ENCODE measurements at places on chromosomes 4 and X.
A peak's percentile ranks its signal among the peaks of the same experiment; 100 is the strongest.

DNA sequence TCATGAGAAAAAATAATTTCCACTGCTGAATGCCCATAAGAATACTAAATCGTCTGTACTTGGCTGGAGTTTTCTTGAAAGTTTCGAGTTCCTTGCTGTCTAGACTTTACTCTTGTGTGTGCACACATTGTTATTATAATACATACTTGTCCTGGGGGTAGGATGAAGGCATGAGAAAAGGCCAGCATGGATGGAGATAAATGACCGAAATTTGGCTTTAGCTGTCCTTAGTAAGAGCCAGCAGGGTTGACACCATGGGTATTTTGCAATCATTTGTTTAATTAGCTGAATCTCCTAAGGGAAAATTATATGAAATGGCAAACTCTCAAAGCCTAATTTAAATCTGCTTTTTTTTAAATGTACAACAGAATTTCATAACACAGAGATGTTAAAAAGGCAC is 641.6 kb downstream of the ADGRL3 start:
- no peak for DNase-seq

GRCh38 chrX:150225266-150225665 is 137.9 kb upstream of the MAMLD1 start:
- DNase-seq, result no peak

GRCh38 chr4:189204616-189205015 is 736.1 kb upstream of the FRG1 start:
- no peak for DNase-seq

DNA sequence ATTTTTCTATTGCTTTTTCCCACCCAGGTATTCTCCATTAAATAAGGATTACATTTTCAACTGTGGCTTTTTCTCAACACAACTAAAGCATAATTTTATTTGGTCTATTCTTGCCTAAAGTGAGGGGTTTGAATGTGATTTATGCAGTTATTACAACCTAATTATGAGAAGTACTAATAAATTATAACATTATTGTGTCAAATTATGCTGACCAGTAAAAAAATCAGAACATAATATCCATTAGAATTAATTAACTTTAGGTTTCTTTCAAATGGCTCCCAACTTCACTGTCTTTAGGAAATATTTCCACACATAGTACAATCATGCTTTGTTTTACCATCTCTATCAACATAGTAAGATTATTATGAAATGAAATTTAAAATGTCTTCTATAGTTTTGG is 1293.9 kb downstream of the FSTL5 start:
- DNase-seq, result no peak

DNA sequence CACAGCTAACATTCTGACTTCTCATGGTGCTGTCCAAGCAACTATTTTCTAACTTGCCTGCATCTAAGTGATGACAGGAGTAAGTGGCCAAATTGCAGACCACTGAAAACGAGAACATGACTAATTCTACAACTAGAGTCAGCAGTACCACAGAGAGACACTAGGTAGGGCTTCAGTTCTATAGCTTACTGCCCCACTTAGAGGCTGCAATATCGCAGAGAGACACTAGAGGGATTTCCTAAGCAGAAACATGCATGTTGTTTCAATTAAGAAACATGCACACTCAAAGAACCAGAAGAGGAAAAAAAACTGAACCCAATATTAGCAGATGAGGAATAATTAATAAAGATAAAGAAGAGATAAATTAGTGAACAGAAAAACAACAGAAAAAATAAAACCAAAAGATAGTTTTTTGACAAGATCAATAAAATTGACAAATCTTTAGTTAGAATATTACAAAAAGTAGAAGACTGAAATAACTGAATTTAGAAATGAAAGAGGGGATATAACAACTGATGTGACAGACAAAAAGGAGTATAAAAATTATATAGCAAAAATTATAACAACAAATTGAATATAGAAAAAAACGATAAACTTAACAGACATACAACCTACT is 100.8 kb downstream of the SPIN4 start:
- peak; percentile 11 for DNase-seq

DNA sequence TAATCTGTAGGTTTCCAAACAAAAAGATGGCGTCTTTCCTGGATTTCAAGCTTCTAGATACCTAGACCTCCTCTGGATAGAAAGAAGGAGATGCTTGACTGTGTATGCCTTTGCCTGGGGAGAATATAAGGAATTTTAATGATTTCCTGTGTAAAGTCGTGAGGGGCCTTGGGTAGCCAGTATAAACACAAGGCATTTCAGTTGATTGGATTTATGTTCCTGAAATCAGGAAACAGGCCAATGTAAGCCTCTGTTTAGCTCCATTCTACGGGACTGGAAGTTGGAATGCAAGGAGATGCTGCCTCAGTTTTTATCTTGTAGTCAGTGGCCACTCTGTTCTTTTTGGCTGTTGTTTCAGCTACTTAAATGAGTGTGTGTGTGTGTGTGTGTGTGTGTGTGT is 137.2 kb downstream of the GUCY2F start:
- no peak for DNase-seq

GRCh38 chr4:95877636-95878035 is 37.7 kb downstream of the PDHA2 start:
- DNase-seq, result no peak

DNA sequence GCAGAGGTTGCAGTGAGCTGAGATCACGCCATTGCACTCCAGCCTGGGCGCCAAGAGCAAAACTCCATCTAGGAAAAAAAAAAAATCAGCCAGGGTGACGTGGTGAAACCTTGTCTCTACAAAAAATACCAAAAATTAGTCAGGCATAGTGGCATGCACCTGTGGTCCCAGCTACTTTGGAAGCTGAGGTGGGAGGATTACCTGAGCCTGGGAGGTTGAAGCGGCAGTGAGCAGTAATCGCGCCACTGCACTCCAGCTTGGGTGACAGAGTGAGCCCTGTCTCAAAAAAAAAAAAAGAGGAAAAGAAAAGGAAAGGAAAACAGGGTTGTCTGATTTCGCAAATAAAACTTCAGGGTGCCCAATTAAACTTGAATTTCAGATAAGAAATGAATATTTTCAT is 106.1 kb downstream of the RBM47 start:
- no peak for DNase-seq

- no peak for DNase-seq
Observed at GRCh38 chr4:1939664-1940509, 68.7 kb downstream of the NSD2 start.

- DNase-seq, result peak; percentile 44
Observed at GRCh38 chr4:8200302-8200975, 1.3 kb downstream of the SH3TC1 start.

DNA sequence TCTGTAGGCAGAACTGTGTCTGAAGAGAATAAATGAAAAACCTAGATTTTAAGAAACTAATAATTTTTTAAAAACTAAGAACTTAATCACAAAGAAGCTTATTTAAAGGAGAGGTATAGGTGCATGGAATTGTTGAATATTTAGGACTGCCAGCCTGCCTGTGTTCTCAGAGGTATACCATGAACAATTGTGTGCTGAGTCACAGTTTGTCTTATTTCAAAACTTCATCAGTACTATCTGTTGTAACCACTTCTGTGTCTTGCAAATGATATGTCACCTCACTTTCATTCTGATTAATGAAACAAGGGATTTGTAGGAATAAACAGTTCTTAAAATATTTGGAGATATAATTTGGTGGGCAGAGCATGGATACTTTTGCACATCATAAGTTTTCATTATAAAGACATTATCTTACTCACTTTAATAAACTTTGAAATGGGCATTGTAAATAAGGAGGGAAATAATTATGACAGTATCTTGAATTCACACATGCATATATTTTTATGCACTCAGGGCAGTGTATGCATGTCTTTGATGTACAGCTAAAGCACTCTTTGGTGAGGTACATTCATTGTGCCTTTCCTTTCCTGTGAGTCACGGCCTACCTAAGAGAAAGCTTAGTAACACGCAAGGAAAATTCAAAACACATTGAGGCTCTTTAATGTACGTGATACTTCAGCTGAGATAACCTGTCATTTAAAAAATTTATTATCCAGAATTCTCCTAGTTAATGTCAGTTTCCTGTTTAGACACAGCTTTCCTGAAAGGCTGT is 31.7 kb downstream of the STOX2 start:
- no peak for DNase-seq

GRCh38 chr4:71338846-71339593 is at the start of gene SLC4A4:
Gene SLC4A4 (plus strand): TSS chr4:71339020.
- DNase-seq, result no peak

- DNase-seq, result no peak
Observed at GRCh38 chr4:1241936-1242505, 6.9 kb downstream of the CTBP1 start.

GRCh38 chr4:121510341-121510874 is 129.6 kb upstream of the QRFPR start:
- no peak for DNase-seq

DNA sequence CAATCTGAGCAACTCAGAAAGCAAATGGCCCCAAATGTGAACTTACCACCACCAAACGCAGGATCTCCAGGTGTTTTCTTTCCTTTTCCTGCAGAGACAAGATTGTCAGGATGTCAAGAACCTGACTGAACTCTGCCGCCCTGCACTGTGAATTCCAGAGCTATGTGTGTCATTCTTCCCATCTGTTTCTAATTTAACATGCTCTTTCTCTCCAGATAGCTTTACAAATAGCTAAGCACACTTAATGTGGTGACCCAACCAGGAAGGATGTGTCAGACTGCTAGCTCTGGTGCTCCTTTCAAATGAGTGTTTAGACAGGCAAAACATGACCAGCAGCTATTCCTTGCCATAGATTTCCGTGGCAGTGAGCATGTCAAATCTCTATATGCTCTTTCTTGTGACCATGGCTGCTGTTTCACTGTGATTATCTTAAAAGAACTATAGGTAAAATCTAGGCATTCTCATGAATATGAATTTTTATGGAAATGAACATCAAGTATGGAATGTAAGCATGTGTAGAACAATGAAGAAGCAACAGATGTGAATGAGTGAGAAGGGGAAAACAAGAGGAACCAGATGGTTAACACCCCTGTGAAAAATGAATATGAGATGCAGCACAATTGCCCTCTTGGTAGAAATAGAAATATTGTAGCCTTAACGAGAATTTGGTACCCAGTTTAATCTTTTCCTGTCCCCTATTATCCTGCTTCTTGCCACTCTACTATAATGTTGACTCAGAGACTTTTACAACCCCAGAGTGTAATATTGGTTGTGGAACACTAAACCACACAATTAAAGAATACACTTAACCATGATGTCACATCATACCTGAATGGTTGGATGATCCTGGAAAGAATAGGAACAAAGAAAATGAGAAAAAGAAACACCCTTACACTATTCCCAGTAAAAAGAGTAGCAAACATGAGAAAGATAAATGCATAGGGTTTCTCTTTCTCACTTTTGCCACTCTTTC is 247.8 kb upstream of the DKK2 start:
- DNase-seq, result no peak

DNA sequence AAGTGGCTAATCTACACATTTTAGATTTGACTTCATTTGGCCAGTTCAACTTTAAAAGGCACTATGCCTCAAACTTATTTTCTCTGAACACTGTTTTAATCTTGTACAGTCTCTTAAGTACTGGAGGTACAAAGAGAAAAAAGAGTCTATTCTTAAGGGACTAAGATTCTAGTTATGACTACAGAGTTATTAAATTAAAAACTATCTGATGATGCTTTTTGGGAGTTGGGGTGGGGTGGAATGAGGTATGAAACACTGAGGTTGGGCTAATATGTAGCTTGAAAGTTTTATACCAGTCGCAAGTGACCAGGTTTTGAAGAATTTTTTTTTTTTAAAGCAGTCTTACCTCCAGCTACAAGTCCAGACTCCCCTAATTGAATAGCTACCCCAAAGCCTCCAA is 17.7 kb upstream of the GPR34 start:
- no peak for DNase-seq

- no peak for DNase-seq
Observed at GRCh38 chrX:123223859-123224258, 39.8 kb downstream of the GRIA3 start.

DNA sequence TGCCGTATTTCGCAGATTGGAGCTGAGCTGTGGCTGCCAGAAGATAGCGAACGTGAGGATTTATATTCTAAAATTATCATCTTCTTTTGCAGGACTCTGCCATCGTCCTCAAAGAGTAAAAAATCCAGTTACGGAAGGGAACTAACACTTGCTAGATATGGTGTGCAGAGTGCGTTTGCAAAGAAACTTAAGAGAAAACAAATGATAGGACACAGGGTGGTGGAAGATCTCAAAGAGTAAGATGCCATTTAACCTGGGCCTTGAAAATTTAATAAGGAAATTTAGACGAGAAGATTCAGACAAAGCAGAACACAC is 566 bp downstream of the LARP7 start:
- no peak for DNase-seq

- DNase-seq, result no peak
Observed at GRCh38 chrX:11481035-11481434, 184.7 kb downstream of the ARHGAP6 start.

GRCh38 chr4:150306719-150307118 is 228.5 kb downstream of the DCLK2 start:
- DNase-seq, result no peak

GRCh38 chrX:35276115-35276514 is 333.5 kb downstream of the FAM47B start:
- DNase-seq, result no peak

- no peak for DNase-seq
Observed at GRCh38 chrX:124348885-124349453, 2.6 kb downstream of the SH2D1A start.

DNA sequence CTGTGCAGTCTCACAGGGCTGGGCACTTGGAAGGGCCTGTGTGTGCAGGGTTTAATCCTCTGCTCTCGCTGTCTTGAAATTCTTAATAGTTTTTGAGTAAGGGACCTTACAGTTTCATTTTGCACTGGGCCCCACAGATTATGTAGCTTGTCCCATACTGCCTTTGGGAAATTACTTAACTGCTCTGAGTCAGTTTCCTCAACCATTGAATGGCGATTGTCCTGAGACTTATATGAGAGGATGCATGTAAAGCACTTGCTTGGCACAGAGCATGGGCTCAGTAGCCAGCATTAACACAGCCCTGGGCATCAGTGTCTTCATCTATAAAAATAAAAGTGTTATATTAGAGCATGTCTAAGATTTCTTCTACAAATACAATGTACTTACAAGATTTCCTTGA is 55.8 kb downstream of the CLCN5 start:
- DNase-seq, result no peak

- DNase-seq, result no peak
Observed at GRCh38 chr4:73187325-73187724, 71.3 kb downstream of the ANKRD17 start.

DNA sequence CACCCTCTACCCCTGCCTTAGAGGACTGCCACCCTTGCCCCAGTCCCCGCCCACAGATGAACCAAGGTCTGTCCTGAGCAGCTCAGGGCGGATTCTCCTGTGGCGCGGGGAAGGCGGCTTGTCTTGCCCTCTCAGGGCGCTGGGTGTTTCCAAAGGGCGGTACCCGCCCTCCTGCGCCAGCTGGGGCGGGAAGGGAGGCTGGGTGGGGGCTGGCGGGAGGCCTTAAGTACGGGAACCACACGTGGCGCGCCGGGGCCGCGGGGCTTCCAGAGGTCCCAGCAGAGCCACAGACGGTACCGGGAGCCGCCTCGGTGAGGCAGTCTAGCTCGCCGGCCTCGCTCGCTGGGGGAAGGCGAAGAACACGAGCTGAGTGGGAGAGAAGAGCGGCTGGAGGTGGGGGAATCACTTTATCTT is 361.1 kb downstream of the MID1IP1 start:
- DNase-seq, result peak; percentile 63

All from activated naive CD4-positive, alpha-beta T cell treated with anti-CD3 and anti-CD28 coated beads, Interleukin-2, amount 50 U/mL, for 16 hours (primary cell).